Adipose tissue (tissue), 3 donors: ENCODE measurements at places on chromosomes 5 and 9. TPM values are rescaled to one million over a fixed set of nuclear protein-coding genes. Genes with fewer than 3 reads are reported as not detected.

Gene CTSL
- 72.8 TPM for polyA plus RNA-seq

Gene UNC13B
- 9.9 TPM for polyA plus RNA-seq

Gene SCAMP1
- polyA plus RNA-seq: 8.4 TPM

Gene BRINP1
- polyA plus RNA-seq: not detected

Gene SERF1A
- 1.5 TPM for polyA plus RNA-seq

Gene TAF1L
- 0.01 TPM for polyA plus RNA-seq

Gene CYLC2
- not detected for polyA plus RNA-seq

Gene RGS7BP
- 0.20 TPM for polyA plus RNA-seq

Gene FGD3
- polyA plus RNA-seq: 5.0 TPM

Gene FOXD1
- polyA plus RNA-seq: 0.34 TPM

Gene LCNL1
- 0.10 TPM for polyA plus RNA-seq

Gene IFNA2
- polyA plus RNA-seq: not detected

Gene MARCOL
- not detected for polyA plus RNA-seq

Gene FOXI1
- polyA plus RNA-seq: not detected

Gene FOXD4
- 0.14 TPM for polyA plus RNA-seq

Gene HAPLN1
- not detected for polyA plus RNA-seq
